ENCODE measurements at places on chromosomes 3 and 15. TPM values are rescaled to one million over a fixed set of nuclear protein-coding genes. Genes with fewer than 3 reads are reported as not detected.

GOLGA8Q gene
- total RNA-seq: not detected

ADAMTSL3 gene
- total RNA-seq: 1.6 TPM

LRRC15 gene
- 0.31 TPM for total RNA-seq

BMF gene
- total RNA-seq: 7.0 TPM

SPINK8 gene
- total RNA-seq: not detected

HES1 gene
- total RNA-seq: 147 TPM

GRAMD1C gene
- 8.2 TPM for total RNA-seq

B3GALNT1 gene
- 0.37 TPM for total RNA-seq

P2RY14 gene
- 2.0 TPM for total RNA-seq

ARPIN gene
- 40.4 TPM for total RNA-seq

RBSN gene
- 15.7 TPM for total RNA-seq

GHSR gene
- total RNA-seq: not detected

GOLGA8R gene
- 1.2 TPM for total RNA-seq

PAQR5 gene
- 62.3 TPM for total RNA-seq

RASSF1 gene
- 14.5 TPM for total RNA-seq

SPTSSB gene
- 0.98 TPM for total RNA-seq

Measured in left colon (tissue), 2 donors.